ENCODE measurements at places on chromosomes 11 and 22.

DNA sequence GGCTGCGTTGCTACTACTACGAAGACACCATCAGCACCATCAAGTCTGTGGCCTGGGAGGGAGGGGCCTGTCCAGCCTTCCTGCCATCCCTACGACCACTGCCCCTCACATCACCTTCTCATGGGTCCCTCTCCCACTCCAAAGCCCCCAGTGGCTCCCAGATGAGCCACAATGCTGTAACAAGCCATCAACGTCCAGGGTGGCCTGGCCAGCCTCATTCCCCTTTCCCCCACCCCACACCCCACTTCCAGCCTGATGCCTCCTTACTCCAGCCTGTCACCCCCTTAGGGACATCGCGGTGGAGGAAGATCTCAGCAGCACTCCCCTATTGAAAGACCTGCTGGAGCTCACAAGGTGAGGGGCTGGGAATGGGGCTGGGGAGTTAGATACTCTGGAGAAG is 14.9 kb downstream of the NCF4 start:
- DNase-seq: no peak

DNA sequence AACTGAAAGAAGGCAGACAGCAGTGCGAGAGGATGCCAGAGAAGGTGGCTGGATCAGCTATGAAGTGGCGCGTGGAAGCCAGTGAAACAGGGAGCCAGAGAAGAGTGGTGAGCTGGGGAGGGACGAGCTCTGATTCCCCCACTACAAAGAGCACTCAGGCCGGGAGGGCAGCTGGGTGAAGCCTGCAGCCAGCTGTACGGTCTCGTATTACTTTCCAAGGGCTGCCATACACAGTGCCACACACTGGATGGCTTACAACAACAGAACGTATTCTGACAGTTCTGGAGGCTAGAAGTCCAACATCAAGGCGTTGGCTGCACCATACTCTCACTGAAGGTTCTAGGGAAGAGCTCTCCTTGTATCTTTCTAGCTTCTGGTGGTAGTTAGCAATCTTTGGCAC is 47.1 kb upstream of the WNT11 start:
- no peak for DNase-seq

DNA sequence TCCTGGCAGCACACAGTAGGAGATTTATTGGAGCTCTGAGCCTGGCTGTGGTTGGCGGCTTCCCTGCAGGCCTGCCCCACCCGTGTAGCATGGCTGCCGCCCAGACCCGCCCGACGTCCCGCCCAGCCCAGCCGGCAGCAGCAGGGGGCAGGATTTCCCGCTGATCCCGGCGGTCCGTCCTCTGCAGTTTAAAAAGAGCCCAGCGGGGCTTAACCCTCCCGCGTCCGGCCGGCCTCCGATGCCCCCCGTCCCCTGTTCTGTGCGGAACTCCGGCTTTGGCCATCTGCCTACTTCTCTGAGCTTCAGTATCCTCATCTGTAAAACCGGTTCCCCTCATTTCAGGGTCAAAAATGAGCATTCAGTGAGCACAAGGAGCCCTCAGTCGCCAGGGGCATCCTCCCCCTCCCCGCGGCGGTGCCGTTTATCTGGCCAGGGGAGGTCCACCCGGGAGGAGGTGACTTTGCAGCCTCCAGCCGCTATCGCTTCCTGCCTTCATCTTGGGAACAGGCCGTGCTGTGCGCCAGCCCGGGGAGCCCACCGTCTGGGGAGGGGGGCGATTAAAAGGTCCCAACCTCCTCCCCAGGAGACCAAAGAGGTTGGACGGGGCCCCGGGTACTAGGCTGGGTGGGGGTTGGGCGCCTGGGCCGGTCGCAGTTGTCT is at the start of gene GAS2L1:
Gene GAS2L1 (plus strand): TSS at position 476 of the 660 bp plus-strand sequence. CDS start 1,456 bp downstream, outside the sequence.
- DNase-seq: no peak

GRCh38 chr11:85096939-85097338 is 530.2 kb downstream of the DLG2 start:
- no peak for DNase-seq

DNA sequence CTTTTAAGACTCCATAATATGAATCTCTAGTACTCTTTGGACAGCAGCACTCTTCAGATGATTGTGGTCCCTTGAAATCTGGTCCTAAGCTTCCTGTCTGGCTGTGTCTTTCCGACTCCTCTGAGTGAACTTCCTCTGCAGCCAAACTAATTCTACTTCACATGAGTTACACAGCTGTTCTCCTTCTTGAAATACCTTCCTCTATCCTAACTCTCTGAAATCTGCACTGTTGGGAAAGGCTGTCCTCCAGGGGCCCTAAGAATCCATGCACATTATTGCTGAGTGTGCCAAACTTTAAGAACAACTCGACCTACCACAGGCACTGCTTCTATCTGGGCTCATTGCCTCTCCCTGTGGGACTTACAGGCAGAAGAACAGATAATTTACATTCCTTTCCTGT is 217.3 kb upstream of the ARHGAP42 start:
- no peak for DNase-seq

DNA sequence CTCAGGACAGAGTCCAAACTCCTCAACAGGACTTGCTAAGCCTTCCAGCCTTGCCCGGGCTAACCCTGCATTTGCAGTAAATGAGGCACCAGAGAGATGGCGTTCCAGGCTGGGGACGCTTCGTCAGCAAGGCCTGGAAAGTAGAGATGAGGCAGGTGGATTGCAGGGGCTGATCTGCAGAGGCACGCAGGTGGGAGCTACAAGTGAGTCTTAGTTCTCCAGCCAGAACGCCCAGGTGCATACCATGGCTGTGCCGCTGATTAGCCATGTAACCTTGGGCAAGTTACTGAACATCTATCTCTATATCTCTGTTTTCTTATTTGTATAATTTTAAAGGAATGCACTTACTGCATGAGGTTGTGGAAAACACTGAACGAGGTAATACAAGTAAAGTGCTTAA is 52.7 kb upstream of the BARX2 start:
- DNase-seq: no peak

Measured in SIG-M5 (cell line).